ENCODE measurements at places on chromosomes 12 and 14.

DNA sequence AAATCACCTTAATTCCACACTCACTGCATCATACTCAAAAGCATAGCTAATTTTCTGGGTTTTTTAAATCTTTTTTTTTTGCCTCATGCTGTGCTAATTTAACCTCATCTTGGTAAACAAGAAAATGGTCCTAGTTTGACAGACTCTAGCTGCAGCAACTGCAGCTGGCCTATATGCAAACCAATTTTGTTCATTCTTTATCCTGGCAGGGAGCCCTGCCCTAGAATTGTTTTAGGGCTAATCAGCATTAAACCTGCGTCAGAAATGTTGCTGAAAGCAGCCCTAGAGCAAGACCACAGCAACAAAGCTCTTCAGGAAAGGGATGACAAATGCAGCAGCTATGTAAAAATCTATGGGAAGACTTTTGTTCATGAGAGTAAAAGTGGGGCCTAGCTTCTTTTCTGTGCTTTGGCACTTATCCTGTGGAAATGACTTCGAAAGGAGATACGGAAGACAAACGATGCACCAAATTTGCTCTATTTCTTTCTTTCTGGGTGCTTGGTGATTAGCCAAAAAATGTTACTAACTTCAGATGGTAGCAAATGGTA lies 72.2 kb downstream of the DENND5B start:
- DNase-seq, result peak; percentile 69

DNA sequence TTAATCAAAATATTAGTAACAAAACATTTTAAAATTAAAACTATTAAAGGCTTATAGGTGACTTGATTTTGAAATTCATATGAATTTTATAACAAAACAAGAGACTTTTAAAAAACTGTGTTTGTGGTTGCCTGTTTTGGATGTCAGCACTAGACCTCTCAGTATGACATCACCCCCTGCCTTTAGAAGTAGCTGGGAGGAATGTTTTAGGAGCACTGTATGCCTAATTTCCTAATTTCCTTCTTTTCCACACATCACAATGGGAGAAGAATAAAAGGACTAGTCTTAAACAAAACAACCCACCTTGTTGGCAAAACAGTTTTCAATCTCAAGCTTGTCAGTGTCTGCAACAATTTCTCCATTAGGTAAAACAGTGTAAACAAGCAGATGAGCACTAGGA lies 48.1 kb upstream of the PZP start:
- no peak for DNase-seq

GRCh38 chr14:30272848-30273832 lies 285.8 kb upstream of the G2E3 start:
- DNase-seq, result peak; percentile 85

- no peak for DNase-seq
Measured at GRCh38 chr12:18368594-18368993, 107.3 kb downstream of the PIK3C2G start.

All from NCI-H2081 (cell line).